Astrocyte (in vitro differentiated cells and primary cell): ENCODE measurements at places on chromosomes 3 and 15. TPM values are rescaled to one million over a fixed set of nuclear protein-coding genes. Genes with fewer than 3 reads are reported as not detected.

DNA sequence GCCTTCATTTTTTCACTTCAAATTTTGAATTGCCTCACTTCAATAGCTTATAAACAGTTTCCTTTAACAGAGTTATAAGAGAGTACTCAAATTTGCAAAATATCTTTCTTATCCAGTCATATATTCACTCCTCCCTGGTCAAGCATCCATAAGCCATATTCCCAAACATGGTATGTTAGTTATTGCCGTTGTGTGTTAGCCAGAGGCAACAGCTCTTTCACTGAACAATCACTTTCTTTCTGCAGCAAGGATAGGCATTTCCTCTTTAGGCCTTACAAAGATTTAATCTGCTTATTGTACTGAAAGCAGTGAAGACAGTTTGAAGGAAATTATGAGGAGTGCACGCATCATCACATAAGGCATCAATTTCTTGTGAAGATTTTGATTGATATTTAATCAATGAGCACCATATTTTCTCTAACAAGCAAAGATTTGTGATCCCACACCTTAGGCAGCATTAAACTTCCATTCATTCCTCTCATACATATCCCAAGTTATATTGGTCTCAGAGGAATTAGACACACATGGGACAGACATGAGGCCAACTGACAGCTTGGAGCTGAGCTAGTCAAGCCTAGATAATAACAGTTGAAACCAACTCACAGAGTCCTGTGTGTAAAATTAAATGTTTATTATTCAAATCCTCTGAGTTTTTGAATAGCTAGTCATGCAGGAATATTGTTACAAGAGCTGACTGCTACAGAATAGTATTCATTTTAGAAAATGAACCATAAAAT is 80.0 kb upstream of the EPHA6 start:
- no peak for DNase-seq
- H3K27ac ChIP-seq = no peak overlapping the region
- H3K36me3 ChIP-seq = no peaks in the 10 kb centered on the region
- H3K27me3 ChIP-seq = no peaks in the 10 kb centered on the region
- no peaks in the 10 kb centered on the region for H3K4me1 ChIP-seq
- no peak overlapping the region for H3K4me3 ChIP-seq

DNA sequence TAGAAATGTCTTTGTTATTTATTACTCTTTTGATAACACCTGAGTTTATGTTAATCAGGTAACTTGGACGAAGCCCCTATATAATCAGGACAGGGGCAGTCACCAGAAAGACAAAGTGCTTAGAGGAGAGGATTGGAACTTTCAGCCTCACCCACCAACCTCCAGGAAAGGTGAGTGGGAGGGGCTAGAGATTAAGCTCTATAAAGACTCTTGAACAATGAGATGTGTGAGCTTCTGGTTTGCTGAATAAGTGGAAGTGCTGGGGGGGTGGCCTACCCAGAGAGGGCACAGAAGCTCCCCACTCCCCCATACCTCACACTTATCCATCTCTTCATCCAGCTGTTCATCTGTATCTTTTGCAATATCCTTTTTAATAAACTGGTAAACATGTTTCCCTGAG is 73.9 kb downstream of the TTBK2 start:
- no peak overlapping the region for H3K4me3 ChIP-seq
- no peaks in the 10 kb centered on the region for H3K36me3 ChIP-seq
- H3K27ac ChIP-seq = no peak overlapping the region
- no peaks in the 10 kb centered on the region for H3K4me1 ChIP-seq
- no peaks in the 10 kb centered on the region for H3K27me3 ChIP-seq

DNA sequence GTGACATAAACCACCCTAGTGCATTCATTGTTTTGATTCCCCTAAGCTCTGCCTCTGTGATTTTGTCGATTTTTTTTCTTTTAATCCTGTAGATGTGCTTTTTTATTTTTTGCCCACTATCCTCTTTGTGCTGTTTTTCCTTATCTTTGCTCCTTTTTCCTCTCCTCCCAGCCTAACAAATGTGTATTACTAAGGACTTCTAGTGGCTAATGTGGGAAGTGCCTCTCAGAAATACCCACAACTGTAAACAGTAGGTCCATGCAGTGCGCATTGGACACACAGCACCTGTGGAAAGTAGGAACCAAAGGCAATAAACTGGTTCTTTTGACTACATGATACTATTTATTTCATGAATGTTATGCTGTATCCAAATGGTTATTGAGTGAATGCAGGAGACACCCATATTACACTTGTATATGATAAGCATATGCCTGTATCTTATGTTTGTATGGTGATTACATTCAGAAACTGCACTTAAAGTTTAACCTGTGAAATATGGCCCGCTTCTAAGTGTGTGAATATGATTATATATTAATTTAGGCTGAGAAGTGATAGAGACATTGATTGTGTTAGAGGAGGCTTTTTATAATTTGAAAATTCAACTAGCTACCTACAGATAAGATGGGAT is 147.8 kb downstream of the PLCL2 start:
- H3K4me1 ChIP-seq = no peaks in the 10 kb centered on the region
- H3K36me3 ChIP-seq = no peaks in the 10 kb centered on the region
- peak; percentile 20 for DNase-seq
- H3K4me3 ChIP-seq = no peak overlapping the region
- no peaks in the 10 kb centered on the region for H3K27me3 ChIP-seq

- no peak for DNase-seq
- no peak overlapping the region for H3K27ac ChIP-seq
- H3K36me3 ChIP-seq = no peaks in the 10 kb centered on the region
Observed at GRCh38 chr3:55774856-55775255, 287.8 kb upstream of the WNT5A start.

- H3K36me3 ChIP-seq = no peaks in the 10 kb centered on the region
- no peaks in the 10 kb centered on the region for H3K4me1 ChIP-seq
- no peak overlapping the region for H3K27ac ChIP-seq
Observed at GRCh38 chr15:52822475-52822874, 32.3 kb upstream of the ONECUT1 start.

DNA sequence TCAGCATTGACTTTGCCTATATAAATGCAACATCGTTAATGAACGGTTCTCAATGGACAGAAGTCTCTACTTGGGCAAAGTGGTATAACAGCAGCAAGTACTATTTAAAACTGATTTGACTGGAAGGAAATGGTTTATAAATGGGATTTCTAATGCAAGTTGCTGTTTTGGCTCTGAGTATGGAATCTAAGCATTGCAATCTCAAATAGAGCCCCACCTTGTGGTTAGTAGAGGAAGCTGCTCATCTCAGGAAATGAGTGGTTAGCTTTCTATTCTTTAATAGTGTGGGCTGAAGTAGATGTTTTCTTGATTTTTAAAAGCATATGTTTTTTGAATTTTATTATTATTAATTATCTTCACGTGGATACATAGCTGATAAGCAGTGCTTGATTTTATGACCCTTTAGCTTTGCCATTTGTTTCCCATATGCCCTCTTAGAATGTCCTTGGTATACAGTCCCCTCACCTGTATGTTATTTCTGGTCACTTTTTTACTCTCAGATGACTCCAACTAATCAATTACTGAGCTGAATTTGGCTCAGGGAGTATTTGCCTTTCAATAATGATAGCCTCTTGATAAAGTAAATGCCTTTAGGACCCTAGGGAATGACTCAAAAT is 67.1 kb downstream of the OXSM start:
- no peaks in the 10 kb centered on the region for H3K27me3 ChIP-seq
- H3K27ac ChIP-seq = no peak overlapping the region

DNA sequence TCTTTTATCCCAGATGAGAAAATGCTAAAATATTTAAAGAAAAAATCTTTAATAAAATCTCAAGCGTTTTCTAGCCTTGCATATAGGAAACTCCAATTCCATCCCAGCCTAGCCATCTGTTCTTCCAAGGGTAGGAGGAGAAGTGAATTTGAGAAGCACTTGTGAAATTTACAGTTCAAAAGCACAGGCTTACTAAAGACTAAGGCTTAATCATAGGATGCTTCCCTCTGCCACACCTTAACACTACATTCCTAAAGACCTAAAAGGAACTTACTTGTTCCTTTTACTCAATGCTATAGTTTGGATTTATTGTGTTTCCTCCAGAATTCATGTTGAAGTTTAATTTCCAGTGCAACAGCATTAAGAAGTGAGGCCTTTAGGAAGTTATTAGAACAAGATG is 764.8 kb upstream of the CADM2 start:
- H3K27ac ChIP-seq = no peak overlapping the region
- H3K4me3 ChIP-seq = no peak overlapping the region
- H3K36me3 ChIP-seq = no peaks in the 10 kb centered on the region
- no peaks in the 10 kb centered on the region for H3K4me1 ChIP-seq
- no peak for DNase-seq
- no peaks in the 10 kb centered on the region for H3K27me3 ChIP-seq

GRCh38 chr3:184820525-184820924 is 8.6 kb downstream of the VPS8 start:
- H3K4me1 ChIP-seq = peaks cover 4% of the 10 kb centered on the region
- no peaks in the 10 kb centered on the region for H3K36me3 ChIP-seq
- no peak overlapping the region for H3K27ac ChIP-seq
- H3K27me3 ChIP-seq = no peaks in the 10 kb centered on the region
- DNase-seq = no peak
- H3K4me3 ChIP-seq = no peak overlapping the region

- no peaks in the 10 kb centered on the region for H3K4me1 ChIP-seq
- no peaks in the 10 kb centered on the region for H3K36me3 ChIP-seq
Observed at GRCh38 chr15:57565311-57565710, 26.4 kb upstream of the MYZAP start.

- no peaks in the 10 kb centered on the region for H3K27me3 ChIP-seq
- H3K36me3 ChIP-seq = no peaks in the 10 kb centered on the region
- no peaks in the 10 kb centered on the region for H3K4me1 ChIP-seq
- H3K27ac ChIP-seq = no peak overlapping the region
- H3K4me3 ChIP-seq = no peak overlapping the region
Observed at GRCh38 chr15:94453227-94453988, 222.0 kb downstream of the MCTP2 start.

- peak; percentile 11 for DNase-seq
- no peaks in the 10 kb centered on the region for H3K36me3 ChIP-seq
- no peaks in the 10 kb centered on the region for H3K4me1 ChIP-seq
Observed at GRCh38 chr15:82021992-82022391, 23.8 kb downstream of the MEX3B start.

GRCh38 chr15:53223815-53224214 is 433.7 kb upstream of the ONECUT1 start:
- no peak for DNase-seq
- no peaks in the 10 kb centered on the region for H3K36me3 ChIP-seq
- no peaks in the 10 kb centered on the region for H3K4me1 ChIP-seq
- H3K4me3 ChIP-seq = no peak overlapping the region

- DNase-seq = peak; percentile 54
- no peaks in the 10 kb centered on the region for H3K36me3 ChIP-seq
- H3K4me3 ChIP-seq = no peak overlapping the region
- H3K27ac ChIP-seq = no peak overlapping the region
- peaks cover 24% of the 10 kb centered on the region for H3K4me1 ChIP-seq
Observed at GRCh38 chr3:105788593-105788992, 80.2 kb downstream of the CBLB start.

- DNase-seq = peak; percentile 70
- no peak overlapping the region for H3K27ac ChIP-seq
Observed at GRCh38 chr3:145094355-145094941, 1066.5 kb downstream of the PLOD2 start.

- no peak for DNase-seq
- H3K27me3 ChIP-seq = no peaks in the 10 kb centered on the region
- no peak overlapping the region for H3K27ac ChIP-seq
- no peaks in the 10 kb centered on the region for H3K36me3 ChIP-seq
- peaks cover 3% of the 10 kb centered on the region for H3K4me1 ChIP-seq
- H3K4me3 ChIP-seq = no peak overlapping the region
Observed at GRCh38 chr3:128863560-128863959, 15.9 kb upstream of the ACAD9 start.

DNA sequence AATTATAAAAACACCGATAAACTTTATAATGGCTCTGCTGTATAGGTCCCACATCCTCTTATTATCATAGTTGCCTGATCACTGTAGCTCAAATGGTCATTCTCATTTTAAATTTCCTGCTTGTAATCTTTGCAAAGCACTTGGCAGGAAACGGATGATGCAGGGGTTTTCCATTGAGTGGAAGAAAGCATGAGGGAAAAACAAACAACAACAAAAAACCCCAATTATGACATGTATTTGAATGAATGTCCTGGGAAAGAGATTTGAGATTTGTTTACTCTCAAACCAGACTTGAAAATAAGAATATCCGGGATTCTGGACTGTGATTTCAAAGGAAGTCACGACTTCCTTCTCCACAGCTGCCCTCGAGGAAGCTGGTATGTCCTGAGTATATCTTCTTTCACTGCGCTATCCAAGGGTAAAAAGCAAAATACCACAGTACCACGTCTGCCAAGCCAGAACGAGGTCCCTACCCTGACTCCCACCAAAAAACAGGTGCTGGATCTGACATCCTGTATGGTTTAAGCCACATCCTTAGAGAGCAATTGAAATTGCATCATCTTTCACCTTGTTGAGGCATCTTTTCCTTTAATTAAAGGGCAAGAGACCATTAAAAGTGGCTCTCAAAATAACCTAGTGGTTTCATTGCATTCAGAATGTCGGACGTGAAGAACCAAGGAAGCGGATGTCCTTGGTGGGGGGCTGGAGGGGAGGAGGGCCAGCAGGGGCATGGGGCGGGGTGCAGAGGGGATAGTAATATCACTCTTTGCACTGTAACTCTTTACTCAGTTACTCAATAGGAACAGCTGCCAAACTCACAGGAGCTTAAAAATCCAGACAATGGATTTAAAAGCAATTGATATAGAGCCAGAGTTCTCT is 13.5 kb upstream of the TIPIN start:
- peaks cover 4% of the 10 kb centered on the region for H3K4me1 ChIP-seq
- no peaks in the 10 kb centered on the region for H3K27me3 ChIP-seq
- no peak overlapping the region for H3K27ac ChIP-seq
- peak overlapping the region; percentile 16 for H3K4me3 ChIP-seq

DNA sequence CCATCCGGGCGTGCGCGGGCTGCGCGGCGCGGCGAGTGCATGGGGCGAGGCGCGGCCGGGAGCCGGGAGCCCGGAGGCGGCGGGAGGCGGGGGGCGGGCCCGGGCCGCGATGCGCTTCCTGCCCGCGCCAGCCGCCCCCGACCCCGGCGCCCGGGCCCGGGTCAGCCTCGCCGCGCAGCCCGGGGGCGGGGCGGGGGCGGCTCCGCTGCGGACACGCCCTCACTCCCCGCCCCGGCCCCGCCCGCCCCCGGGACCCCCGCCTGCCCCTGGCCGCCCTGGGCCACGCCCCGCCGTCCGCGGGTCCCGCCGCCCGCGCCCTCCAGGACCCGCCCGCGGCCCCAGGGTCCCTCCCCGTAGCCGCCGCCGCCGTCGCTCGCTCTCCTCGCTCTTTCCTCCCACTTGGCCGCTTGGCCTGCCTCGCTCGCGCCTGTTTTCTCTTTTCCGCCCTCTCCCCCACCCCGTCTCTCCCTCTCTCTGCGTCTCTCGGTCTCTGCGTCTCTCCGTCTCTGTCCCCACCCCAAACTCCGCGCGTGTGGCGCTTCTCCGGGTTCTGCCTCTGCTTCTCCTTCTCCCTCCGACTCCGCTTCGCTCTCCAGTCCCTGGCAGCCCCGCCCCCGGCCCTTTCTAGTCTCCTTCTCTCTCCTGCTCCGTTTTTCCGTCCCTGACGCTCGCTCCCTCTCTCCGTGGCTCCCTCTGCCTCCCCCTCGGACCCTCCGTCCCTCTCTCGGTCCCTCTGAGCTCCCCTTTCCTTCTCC is at the start of gene PLXND1:
PLXND1 (minus strand) TSS at position 41 of the 755 bp plus-strand sequence; CDS start at position 4, 37 bp downstream.
- H3K27me3 ChIP-seq = no peaks in the 10 kb centered on the region
- peak; percentile 39 for DNase-seq
- H3K4me3 ChIP-seq = peak within 1 kb of the TSS; percentile 69
- H3K27ac ChIP-seq = peak within 1 kb of the TSS; percentile 48
- H3K4me1 ChIP-seq = peaks cover 67% of the 10 kb centered on the region
- no peaks in the 10 kb centered on the region for H3K36me3 ChIP-seq

- H3K4me3 ChIP-seq = no peak overlapping the region
- no peaks in the 10 kb centered on the region for H3K4me1 ChIP-seq
- H3K36me3 ChIP-seq = peaks cover 33% of the 10 kb centered on the region
- no peaks in the 10 kb centered on the region for H3K27me3 ChIP-seq
- H3K27ac ChIP-seq = no peak overlapping the region
- DNase-seq = peak; percentile 25
Observed at GRCh38 chr15:78915341-78916087, 29.3 kb downstream of the CTSH start.

The TEX55 gene
- total RNA-seq = not detected in 2 replicates
